Choroid plexus epithelial cell (primary cell): ENCODE measurements at places on chromosomes 1 and 21.
A peak's percentile ranks its signal among the peaks of the same experiment; 100 is the strongest.

- no peak for DNase-seq
Observed at GRCh38 chr1:44499306-44499705, 94.3 kb downstream of the RNF220 start.

DNA sequence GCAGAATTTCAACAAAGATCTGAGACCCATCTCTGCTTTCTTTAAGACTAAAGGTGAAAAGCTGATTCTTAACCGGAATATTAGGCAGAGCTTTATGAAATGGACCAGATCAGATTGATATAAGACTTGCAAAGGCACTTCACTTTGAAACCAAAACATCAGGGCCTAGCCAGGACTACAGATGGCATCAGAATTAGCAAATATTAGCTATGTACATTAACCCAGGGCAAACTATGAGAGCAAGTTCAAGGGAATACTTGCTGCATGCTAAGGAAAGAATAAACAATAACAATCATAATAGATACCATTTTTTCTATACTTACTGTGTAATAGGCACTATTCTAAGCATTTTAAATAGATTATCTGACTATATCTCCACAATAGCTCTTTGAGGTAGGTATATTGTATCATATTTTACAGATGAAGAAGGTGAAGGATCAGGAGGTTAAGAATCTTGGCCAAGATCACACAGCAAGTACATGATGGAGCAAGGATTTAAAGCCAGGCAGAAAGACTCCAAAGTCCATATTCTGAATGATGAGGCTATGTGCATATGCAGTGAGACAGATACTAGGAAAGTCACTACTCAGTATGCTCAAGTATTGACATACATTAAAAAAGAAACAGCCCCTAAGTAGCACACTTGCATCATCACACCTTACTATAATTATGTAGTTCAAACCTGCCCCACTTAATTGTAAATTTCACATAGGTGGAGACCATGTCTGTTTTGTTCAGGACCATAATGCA is 209.3 kb upstream of the PKN2 start:
- DNase-seq: no peak

GRCh38 chr1:43304314-43304681 is 3.5 kb downstream of the TIE1 start:
- DNase-seq: no peak

DNA sequence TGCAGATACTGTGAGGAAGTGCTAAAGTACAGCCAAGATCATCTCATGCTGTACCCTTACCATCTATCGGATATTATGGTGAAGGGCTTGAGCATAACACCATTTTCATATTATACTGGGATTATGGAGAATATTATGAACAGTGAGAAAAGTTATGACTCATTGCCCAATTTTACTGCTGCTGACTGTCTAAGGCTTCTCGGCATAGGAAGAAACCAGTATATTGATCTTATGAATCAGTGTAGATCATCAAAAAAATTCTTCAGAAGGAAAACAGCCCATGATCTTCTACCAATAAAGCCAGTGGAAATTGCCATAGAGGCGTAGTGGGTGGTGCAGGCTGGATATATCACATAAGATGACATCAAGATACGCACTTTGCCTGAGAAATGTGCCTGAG is 47.7 kb downstream of the PPIAL4G start:
- no peak for DNase-seq

GRCh38 chr1:224524679-224525078 is 90.1 kb upstream of the WDR26 start:
- peak; percentile 53 for DNase-seq

- peak; percentile 75 for DNase-seq
Observed at GRCh38 chr1:206672844-206673758, 11.6 kb upstream of the MAPKAPK2 start.

GRCh38 chr1:226001963-226002666 is 3.0 kb upstream of the SDE2 start:
- DNase-seq: peak; percentile 18

DNA sequence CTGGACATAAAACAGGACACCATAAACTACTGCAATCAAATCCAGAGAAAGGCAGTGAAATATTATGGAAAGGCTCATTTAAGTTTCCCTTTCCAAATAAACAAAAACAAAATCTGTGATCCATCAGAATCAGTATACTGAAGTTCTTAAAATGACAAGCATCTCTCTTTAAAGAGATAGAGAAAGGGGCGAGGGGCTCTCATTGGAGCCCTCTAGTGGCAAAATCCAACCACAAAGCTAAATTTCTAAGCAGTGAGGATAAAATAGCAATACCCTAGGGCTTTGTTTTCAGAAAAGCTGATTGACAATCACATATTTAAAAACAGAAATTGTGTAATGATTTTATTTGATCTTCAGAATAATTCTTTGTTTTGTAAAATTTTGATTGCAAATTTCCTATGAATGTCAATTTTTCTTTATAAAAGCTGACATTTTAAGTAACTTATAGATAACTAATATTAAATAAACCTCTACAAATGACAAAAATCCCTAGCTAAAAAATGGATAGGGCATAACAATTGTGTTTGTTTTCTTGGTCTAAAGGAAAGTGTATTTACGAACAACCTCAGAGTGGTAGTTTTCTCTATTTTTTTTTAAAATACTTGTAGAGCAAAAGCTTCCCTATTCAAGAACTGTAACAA is 138.2 kb downstream of the COL24A1 start:
- peak; percentile 51 for DNase-seq

GRCh38 chr1:242691610-242691945 is 167.1 kb upstream of the PLD5 start:
- no peak for DNase-seq

- DNase-seq: no peak
Observed at GRCh38 chr1:15408890-15409387, 749 bp upstream of the EFHD2 start.

GRCh38 chr1:201495551-201496295 is 11.2 kb downstream of the CSRP1 start:
- peak; percentile 84 for DNase-seq

GRCh38 chr1:65319754-65320153 is 10.4 kb downstream of the DNAJC6 start:
- no peak for DNase-seq

- DNase-seq: peak; percentile 32
Observed at GRCh38 chr1:197224160-197224559, 43.9 kb upstream of the CRB1 start.

DNA sequence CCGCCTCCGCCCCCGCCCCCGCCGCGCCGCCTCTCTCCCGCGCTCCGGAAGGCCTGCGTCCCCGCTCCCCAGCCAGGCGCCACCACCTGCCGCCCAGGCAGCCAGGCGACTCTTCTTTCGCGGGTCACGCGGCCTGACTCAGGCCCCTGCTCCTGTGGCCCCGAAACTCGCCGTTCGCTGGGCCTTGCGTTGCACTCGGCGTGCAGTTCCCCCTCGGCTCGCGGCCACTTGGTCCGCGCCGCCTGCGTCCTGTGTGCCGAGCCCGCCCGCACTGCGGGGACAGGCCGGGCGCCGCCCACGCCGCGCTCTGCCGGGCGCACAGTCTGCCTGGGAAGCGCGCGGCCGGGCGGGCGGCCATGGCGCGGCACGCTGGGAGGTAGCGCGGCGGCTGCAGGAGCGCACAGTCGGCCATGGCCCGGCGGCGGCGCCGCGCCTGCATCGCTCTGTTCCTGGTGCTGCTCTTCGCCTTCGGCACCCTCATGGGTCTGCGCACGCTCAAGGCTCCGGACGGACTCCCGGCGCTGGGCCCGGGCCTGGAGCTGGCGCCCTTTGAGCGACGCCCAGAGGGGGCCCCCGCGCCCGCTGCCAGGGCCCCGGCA is at the start of gene MANEAL:
TSS of gene MANEAL (plus strand) at position 75 of the 599 bp plus-strand sequence. CDS start at position 411, 336 bp downstream.
- peak; percentile 67 for DNase-seq

GRCh38 chr1:7420098-7420445 is 351.0 kb upstream of the VAMP3 start:
- no peak for DNase-seq

DNA sequence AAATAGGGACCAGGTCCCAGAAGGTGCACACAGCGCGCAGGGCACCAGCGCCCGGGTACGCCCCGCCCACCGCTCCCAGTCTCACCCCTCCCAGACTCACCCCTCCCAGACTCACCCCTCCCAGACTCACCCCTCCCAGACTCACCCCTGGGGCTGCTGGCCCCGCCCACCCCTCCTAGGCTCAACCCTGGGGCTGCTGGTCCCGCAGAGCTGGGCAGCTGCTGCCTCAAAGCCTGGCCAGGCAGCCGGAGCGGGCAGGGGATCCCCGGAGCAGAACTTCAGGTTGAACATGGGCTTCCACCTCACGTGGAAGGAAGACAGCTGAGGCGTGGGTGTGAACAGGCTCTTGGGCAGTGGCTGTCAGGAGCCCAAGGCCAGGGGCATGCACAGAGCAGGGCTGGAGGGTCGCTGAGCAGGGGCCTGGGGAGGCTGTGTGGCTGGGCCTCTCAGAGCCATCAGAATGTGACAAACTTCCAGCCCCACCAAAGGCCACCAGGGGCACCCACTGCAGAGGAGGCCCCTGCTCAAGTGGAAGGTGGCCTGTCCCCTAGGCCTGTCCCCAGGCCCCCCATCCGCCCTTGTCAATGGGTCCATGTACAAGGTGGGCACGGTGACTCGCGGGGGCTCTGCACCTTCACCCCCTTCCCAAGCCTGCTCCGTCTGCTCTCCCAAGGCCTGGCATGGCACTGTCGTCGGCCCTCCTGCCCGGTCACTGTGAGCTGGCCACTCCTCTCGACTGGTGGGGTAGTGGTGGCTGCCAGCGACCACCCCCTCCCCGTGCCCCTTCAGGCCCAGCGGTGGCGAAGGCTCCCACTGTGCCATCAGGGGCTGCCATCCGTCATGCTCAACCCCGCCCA is 20.4 kb upstream of the SUMO3 start:
- DNase-seq: no peak

DNA sequence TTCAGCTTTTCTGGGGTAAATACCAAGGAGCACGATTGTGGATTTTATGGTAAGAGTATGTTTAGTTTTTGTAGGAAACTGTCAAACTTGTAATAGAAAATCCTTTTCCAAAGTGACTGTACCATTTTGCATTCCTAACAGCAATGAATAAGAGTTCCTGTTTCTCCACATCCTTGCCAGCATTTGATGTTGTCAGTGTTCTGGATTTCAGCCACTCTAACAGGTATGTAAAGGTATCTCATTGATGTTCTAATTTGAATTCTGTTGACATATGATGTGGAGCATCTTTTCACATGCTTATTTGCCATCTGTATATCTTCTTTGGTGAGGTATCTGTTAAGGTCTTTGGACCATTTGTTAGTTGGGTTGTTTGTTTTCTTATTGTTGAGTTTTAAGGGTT is 50.3 kb upstream of the RGS2 start:
- DNase-seq: no peak

GRCh38 chr1:18091660-18092446 is 15.7 kb upstream of the IGSF21 start:
- peak; percentile 21 for DNase-seq

DNA sequence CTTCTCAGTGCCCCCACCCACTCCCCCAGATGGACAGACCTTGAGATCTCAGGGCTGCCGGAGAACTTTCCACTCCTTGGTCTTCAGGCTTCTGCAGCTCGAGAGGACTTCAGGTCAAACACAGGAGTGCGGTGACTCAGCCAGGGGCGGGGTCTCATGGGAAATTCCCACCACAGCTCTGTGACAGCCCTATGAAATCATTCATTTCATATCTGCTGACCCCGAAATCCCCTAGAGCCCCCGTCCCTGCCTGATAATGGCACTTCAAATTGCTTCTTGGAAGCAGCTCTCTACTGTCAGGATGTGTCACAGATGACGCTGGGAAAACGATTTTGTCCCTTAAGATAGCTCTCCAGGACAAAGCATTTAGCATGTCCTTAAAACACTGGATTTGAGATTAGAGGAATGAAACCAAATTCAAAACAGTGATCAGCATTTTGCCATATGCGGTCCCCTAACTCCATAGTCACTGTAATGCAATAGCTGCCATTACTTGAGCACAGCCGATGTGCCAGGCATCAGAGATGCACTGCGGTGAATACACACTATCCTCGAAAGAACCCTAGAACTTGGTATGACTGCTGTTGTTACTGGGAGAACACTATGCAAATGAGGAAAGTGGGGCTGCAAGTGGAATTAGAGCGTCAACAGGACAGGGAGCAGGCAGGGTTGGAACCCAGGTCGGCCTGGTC is at the start of gene TNFRSF9:
TSS of gene TNFRSF9 (minus strand) at position 95 of the 692 bp plus-strand sequence. CDS start 845 bp downstream, outside the sequence.
- peak; percentile 70 for DNase-seq

GRCh38 chr1:25657883-25658760 is 41.5 kb downstream of the MAN1C1 start:
- no peak for DNase-seq

- DNase-seq: no peak
Observed at GRCh38 chr21:34724857-34725195, 56.0 kb downstream of the CLIC6 start.

DNA sequence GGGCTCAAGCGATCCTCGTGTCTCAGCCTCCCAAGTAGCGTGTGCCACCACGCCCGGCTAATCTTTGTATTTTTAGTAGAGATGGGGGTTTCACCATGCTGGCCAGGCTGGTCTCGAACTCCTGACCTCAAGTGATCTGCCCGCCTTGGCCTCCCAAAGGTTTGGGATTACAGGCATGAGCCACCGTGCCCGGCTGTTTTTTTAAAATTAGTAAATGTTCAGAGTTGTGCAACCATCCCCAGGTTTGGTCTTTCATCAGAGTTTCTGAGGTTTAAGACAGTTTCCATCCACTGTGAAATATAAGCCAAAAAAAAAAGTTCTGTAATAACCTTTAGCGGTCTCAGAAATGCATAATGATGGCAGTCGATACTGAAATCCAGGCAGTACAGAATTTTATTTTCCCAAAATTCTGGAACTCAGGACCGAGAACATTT is 550 bp upstream of the SYT11 start:
- peak; percentile 68 for DNase-seq

DNA sequence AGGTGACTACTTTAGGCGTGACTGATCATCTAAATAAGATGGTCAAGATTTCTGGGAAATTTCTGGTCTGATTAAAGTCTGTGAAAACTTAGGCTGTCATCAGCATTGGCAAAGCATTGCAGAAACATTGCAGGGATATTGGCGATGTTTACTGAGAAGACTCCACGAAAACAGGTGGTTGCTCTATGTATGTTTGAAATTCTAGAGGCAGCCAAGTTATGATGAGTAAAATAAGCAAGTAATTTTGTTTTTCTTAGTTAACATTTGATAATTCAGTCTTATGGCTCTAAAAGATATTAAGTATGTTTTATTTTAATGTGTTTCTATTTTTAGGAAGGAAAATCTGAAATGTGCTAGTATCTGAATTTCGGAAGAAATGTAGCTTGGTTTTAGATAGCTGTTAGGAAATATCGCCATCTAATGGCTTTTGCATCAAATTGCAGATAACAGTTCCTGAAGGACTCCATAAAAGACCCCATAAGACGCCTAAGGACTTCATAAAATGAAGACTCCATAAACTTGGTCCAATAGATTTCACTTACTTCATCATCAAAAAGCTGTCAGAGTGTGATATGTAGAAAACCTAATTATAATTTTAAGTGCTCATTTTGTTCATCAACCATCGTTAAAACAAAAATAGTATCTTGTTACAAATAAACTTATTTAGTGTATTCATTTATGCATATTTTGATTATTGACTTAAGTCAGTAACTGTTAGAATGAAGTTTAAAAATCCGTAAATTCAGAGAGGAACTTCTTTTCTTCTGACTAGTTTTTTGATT is 344.6 kb downstream of the RYR2 start:
- DNase-seq: peak; percentile 61
